ENCODE measurements at places on chromosomes 16 and 17.

GRCh38 chr16:12628536-12628935 is 175.2 kb downstream of the CPPED1 start:
- DNase-seq, result no peak
- no peak overlapping the region for H3K27ac ChIP-seq
- H3K4me3 ChIP-seq, result no peak overlapping the region
- H3K27me3 ChIP-seq, result peaks cover 10% of the 10 kb centered on the region

DNA sequence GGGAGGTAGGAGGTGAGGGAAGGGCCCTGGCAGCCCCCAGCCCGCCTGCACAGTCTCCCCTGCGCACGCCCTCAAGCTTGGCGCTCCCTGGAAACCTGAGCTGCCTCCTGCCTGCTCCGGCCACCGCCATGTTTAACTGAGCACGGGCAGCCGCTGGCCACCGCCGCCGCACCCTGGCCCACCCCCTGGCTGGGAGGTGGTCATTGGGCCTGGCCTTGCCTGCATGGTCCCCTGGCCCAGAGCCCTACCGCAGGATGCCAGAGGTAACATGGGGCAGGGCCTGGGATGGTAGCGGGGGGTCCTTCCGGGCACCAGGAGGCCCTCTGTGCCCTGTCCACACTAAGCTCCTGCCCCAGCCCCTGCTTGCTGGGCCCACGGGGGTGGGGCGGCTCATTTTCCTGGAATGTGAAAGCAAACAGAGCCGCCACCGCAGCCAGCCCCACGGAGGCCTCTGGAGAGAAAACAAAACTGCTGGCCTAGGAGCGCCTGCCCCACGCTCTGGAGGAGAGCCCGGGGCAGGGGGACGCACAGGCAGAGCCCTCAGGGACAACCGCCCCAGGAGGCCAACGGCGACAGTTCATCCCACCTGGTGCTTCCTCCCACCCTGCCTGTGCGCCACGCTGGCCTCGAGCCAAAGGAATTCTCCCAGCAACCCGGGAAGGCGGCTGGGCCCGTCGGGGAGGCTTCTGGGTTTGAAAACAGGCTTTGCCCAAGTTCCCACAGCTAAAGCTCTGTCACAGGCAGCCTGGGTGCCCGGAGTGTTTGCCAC is 8.9 kb downstream of the NHERF2 start:
- peaks cover 10% of the 10 kb centered on the region for H3K4me1 ChIP-seq
- H3K4me3 ChIP-seq, result no peak overlapping the region
- H3K36me3 ChIP-seq, result no peaks in the 10 kb centered on the region
- DNase-seq, result no peak
- no peak overlapping the region for H3K27ac ChIP-seq

- H3K27ac ChIP-seq, result no peak overlapping the region
- H3K4me3 ChIP-seq, result no peak overlapping the region
- H3K4me1 ChIP-seq, result no peaks in the 10 kb centered on the region
- no peaks in the 10 kb centered on the region for H3K36me3 ChIP-seq
Measured at GRCh38 chr17:59278406-59278805, 53.0 kb upstream of the YPEL2 start.

- peaks cover 15% of the 10 kb centered on the region for H3K27me3 ChIP-seq
- DNase-seq, result no peak
Measured at GRCh38 chr16:49127103-49127502, 154.5 kb downstream of the CBLN1 start.

DNA sequence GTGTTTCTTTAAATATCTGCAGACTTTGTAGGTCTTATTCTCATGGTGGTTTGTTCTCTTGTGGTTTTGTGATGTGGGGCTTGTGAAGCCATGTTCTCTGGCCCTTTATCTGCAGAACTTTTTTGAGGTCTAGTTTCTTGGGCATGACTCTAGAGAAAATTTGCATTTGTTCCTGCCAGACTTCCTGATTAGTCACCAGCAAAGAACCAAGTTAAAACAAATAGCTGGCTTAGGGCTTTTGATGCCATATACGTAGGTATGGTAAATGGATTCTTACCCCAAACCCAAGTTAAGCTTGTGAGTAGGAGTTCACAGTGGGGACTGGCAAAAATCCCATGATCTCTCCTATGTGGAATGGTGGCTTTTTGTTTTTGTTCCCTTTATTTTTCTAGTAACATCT is 68.7 kb upstream of the IRX3 start:
- peaks cover 3% of the 10 kb centered on the region for H3K4me1 ChIP-seq
- no peak for DNase-seq
- no peak overlapping the region for H3K4me3 ChIP-seq
- no peaks in the 10 kb centered on the region for H3K36me3 ChIP-seq

DNA sequence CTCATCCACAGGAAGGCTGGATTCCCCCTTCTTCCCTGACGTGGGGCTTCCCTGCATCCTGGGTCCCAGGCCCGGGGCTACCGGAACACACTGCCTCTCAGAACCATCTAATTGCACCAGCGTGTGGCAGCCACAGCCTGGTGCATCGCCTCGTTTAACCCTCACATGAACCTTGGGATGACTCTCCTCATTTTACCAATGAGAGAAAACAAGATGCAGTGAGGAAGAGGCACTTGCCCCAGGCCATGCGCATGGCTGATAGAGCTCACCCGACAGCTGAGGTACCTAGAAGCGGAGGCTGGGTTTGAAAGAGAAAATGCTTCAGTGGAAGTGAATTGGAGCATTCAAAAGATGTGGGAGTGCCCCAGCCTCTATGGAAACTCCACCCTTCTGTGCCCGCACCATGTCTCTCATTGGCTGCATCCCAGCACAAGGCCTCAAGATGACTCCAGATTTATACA is 162.3 kb downstream of the KATNIP start:
- peaks cover 4% of the 10 kb centered on the region for H3K4me1 ChIP-seq
- peaks cover 19% of the 10 kb centered on the region for H3K36me3 ChIP-seq
- no peak for DNase-seq
- H3K4me3 ChIP-seq, result no peak overlapping the region

DNA sequence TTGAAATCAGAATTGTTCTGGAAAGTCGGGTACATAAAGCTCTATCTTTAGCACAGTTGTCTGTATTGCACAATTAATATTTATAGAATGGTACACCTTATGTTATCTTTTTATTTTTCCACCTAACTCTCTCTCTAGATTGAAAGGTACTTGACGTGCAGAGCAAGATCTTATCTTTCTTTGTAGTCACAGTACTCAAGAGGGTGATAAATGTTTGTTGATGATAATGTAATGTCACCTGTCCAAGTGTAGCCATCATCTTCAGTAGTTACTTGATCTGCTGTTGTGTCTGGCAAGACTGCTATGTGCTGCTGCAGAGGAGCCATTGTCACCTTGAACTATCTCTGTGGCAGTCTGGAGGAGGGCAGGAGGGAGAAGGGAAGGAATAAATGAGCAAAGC is 5.3 kb downstream of the HMOX2 start:
- peaks cover 14% of the 10 kb centered on the region for H3K4me1 ChIP-seq
- no peaks in the 10 kb centered on the region for H3K27me3 ChIP-seq
- peak overlapping the region; percentile 3 for H3K27ac ChIP-seq
- no peak overlapping the region for H3K4me3 ChIP-seq
- H3K36me3 ChIP-seq, result peaks cover 6% of the 10 kb centered on the region

DNA sequence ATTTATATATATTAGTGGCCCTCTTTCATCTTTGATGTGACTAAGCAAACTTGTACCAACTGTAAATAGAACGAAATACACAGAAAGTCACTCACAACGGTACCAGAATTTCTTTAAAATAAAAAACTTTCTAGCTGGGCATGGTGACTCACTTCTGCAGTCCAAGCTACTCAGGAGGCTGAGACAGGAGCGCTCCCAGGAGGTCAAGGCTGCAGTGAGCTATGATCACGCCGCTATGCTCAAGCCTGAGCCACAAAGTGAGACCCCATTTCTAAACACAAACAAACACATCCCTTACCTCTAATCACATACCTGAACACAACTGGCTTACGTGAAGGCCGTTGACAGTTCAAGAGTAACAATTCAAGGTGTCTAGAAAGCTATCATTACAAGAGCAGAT is 29.7 kb downstream of the STAT5B start:
- peaks cover 35% of the 10 kb centered on the region for H3K4me1 ChIP-seq
- H3K27ac ChIP-seq, result no peak overlapping the region
- DNase-seq, result no peak
- no peak overlapping the region for H3K4me3 ChIP-seq
- no peaks in the 10 kb centered on the region for H3K36me3 ChIP-seq

GRCh38 chr16:11224096-11224893 is 31.7 kb downstream of the SOCS1 start:
- H3K4me3 ChIP-seq, result no peak overlapping the region
- no peaks in the 10 kb centered on the region for H3K36me3 ChIP-seq
- no peak overlapping the region for H3K27ac ChIP-seq
- DNase-seq, result no peak
- H3K27me3 ChIP-seq, result peaks cover 4% of the 10 kb centered on the region

DNA sequence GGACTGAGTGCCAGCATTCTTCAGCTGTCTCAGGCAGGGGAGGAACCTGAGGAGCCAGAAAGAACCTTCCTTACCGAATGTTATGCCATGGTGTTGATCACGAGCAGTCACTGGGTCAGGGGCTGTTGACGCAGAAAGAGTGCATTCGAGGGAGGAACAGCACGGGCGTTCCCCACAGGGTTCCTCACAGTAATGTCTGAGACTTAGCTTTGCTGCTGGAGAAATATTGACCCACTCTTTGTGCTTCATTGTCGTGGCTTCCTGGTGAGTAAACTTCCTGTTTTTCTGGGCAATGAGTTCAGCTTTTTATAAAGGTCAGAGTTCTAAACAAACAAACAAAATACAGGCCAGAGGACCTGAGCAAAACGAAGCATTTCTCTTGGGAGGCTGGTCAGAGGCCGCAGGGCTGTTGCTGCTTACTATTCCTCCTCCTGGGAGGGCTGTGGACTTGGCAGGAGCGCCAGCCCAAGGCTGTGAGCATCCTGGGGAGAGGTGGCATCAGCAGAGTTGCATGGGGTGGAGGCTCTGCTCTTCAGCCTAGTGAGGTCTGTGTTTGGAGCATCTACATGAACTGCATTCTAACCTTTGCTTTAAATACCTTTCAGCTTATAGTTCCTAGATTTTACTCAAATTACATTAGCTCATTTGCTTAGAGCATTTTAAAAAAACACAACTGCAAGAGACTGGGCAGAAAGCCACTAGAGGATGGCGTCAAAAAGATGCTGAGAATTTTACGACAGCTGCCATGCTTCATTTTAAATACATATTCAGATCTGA is 143.1 kb upstream of the CACNG5 start:
- peaks cover 12% of the 10 kb centered on the region for H3K36me3 ChIP-seq
- DNase-seq, result no peak
- no peaks in the 10 kb centered on the region for H3K27me3 ChIP-seq
- H3K4me1 ChIP-seq, result peaks cover 25% of the 10 kb centered on the region

- H3K27me3 ChIP-seq, result no peaks in the 10 kb centered on the region
- DNase-seq, result no peak
- no peaks in the 10 kb centered on the region for H3K36me3 ChIP-seq
- no peak overlapping the region for H3K4me3 ChIP-seq
Measured at GRCh38 chr17:20315311-20315710, 152.0 kb downstream of the LGALS9B start.

DNA sequence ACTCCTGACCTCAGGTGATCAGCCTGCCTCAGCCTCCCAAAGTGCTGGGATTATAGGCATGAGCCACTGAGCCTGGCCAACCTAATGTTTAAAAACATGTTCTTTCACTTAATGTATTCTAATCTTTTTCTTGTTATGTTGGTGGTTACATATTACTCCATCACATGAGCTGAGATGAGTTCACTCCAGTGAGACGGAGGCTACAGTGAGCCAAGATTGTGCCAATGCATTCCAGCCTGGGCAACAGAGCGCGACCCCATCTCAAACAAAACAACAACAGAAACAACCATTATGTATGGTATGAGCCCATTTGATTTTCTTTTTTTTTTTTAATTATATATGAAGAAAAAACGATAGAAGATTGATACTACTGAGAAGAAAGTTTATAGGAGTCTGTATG is 39.6 kb downstream of the SLC39A11 start:
- H3K4me1 ChIP-seq, result peaks cover 11% of the 10 kb centered on the region
- H3K27ac ChIP-seq, result no peak overlapping the region
- no peak for DNase-seq
- H3K36me3 ChIP-seq, result peaks cover 6% of the 10 kb centered on the region
- H3K4me3 ChIP-seq, result no peak overlapping the region
